ENCODE measurements at places on chromosomes 12 and 14. TPM values are rescaled to one million over a fixed set of nuclear protein-coding genes. Genes with fewer than 3 reads are reported as not detected.
A peak's percentile ranks its signal among the peaks of the same experiment; 100 is the strongest.

Gene CFAP251
- total RNA-seq = 0.65 TPM

Gene TAS2R13
- total RNA-seq = 0.96 TPM

Gene MYF6
- total RNA-seq = not detected

Gene CDKN3
- total RNA-seq = 36.5 TPM

Gene CRIP2
- total RNA-seq = not detected

Gene SLC6A15
- total RNA-seq = not detected

Gene POC1B
- total RNA-seq = 22.6 TPM

Gene CIROP
- not detected for total RNA-seq

Gene GYS2
- 0.16 TPM for total RNA-seq

Gene MMP17
- 0.39 TPM for total RNA-seq

Gene TOMM20L
- total RNA-seq = not detected

Gene LYZ
- not detected for total RNA-seq

GRCh38 chr14:26596543-26597061 is 1.2 kb downstream of the NOVA1 start:
- H3K4me1 ChIP-seq = no peaks in the 10 kb centered on the region
- H3K36me3 ChIP-seq = no peaks in the 10 kb centered on the region
- no peak overlapping the region for H3K27ac ChIP-seq
- peaks cover 26% of the 10 kb centered on the region for H3K27me3 ChIP-seq
- no peak for DNase-seq
- H3K4me3 ChIP-seq = peak overlapping the region; percentile 39

- H3K27me3 ChIP-seq = peaks cover 8% of the 10 kb centered on the region
- DNase-seq = peak; percentile 78
- no peaks in the 10 kb centered on the region for H3K36me3 ChIP-seq
- H3K4me3 ChIP-seq = peak overlapping the region; percentile 93
- H3K27ac ChIP-seq = peak overlapping the region; percentile 55
Observed at GRCh38 chr12:48814262-48815125, 3.8 kb upstream of the CACNB3 start.

DNA sequence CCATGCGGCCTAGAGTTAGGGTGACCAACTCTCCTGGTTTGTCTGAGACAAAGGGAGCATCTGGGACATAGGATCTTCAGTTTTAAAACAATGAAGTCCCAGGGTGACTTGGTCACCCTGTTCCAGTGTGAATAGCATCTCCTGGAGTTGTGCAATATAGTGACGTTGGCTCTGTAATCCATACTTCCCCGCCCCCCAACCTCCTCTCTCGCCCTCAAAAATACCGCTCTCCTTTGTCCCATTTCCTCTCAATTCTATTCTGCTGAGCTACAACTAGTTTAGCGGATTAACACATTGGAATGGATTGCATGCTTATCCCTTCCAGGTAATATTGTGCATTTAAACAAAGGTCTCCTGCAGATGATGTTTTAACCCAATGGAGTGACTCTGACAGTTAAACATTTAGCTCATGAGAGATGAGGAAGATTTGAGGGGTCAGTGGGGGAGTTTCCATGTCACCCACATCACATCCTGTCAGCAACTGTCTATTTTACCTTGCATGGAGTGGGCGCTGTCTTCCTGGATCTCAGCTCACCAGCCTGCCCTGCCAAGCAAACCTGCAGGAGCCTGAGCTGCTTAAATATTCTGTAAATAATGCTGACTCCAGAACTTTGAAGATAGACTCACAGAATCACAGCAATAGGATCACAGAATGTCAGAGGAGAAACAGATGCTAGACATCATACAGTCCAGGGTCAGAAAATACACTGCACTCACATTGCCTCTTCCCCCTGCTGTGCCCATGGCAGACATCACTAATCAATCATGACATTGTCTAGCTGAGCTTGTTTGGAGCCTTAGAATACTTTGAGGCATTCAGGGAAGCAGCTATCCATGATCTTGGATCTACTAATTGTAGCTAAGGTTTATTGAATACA is 43.0 kb downstream of the MAP1LC3B2 start:
- no peaks in the 10 kb centered on the region for H3K36me3 ChIP-seq
- H3K4me1 ChIP-seq = peaks cover 39% of the 10 kb centered on the region
- peak overlapping the region; percentile 43 for H3K27ac ChIP-seq
- no peak overlapping the region for H3K4me3 ChIP-seq

- H3K27ac ChIP-seq = no peak within 1 kb of the TSS
- H3K36me3 ChIP-seq = peaks cover 7% of the 10 kb centered on the region
- H3K27me3 ChIP-seq = peaks cover 55% of the 10 kb centered on the region
- H3K4me1 ChIP-seq = peaks cover 5% of the 10 kb centered on the region
- peak within 1 kb of the TSS; percentile 73 for H3K4me3 ChIP-seq
- DNase-seq = peak; percentile 55
Observed at GRCh38 chr14:35533357-35534207, at the start of gene INSM2. Gene INSM2 (plus strand): TSS chr14:35534164. CDS start chr14:35534253, 89 bp downstream.

GRCh38 chr12:43095669-43096280 is 456.2 kb downstream of the ADAMTS20 start:
- H3K4me1 ChIP-seq = no peaks in the 10 kb centered on the region
- H3K27ac ChIP-seq = no peak overlapping the region
- H3K27me3 ChIP-seq = no peaks in the 10 kb centered on the region
- no peak for DNase-seq
- no peak overlapping the region for H3K4me3 ChIP-seq

GRCh38 chr14:60649875-60650372 is 647 bp upstream of the SIX1 start:
- H3K4me1 ChIP-seq = peaks cover 61% of the 10 kb centered on the region
- H3K27ac ChIP-seq = peak overlapping the region; percentile 76
- H3K4me3 ChIP-seq = peak overlapping the region; percentile 68
- DNase-seq = no peak
- peaks cover 84% of the 10 kb centered on the region for H3K27me3 ChIP-seq

GRCh38 chr14:92475451-92476187 is 38.0 kb upstream of the RIN3 start:
- H3K27ac ChIP-seq = no peak overlapping the region
- no peaks in the 10 kb centered on the region for H3K36me3 ChIP-seq
- peaks cover 27% of the 10 kb centered on the region for H3K27me3 ChIP-seq
- no peaks in the 10 kb centered on the region for H3K4me1 ChIP-seq
- H3K4me3 ChIP-seq = no peak overlapping the region
- no peak for DNase-seq

DNA sequence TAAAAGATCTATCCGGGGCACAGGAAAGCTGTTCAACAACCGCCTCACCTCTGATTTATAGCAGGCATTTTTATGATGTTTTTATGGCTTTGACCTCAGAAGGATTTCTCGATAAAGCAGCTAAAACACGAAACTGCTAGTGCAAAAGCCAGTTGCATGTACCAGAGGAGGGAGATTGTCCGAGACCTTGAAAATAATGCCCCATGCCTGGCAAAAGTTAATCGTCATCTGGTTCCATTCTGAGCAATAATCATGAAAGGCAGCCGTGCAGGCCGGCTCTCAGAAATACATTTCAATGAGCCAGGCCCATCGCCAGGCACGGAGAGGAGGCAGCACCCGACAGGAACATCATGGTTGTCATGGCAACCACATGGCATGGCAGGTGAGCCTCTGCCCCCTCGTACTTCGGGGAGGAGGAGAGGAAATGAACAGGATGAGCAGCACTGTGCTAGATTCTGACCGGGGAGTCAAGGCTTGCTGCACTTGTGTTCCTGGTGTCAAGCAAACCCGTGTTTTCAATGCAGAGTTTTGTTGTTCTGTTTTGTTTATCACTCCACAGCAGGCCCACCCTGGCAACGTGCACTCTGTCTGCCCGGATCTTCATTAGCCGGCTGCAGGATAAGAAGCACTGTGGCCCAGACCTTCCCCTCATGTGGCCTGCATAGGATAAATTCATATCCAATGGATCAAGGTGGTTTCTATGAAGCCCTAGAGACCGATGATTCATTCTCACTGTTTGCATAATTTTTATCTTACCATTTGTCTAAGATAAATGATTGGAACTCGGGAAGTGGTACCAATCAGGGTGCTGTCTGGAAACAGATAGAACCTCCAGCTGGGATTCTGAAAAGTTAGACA is 160.2 kb downstream of the RIMBP2 start:
- H3K36me3 ChIP-seq = no peaks in the 10 kb centered on the region
- peaks cover 5% of the 10 kb centered on the region for H3K27me3 ChIP-seq
- no peak overlapping the region for H3K4me3 ChIP-seq
- no peaks in the 10 kb centered on the region for H3K4me1 ChIP-seq
- DNase-seq = no peak

GRCh38 chr12:94566345-94566744 is 84.0 kb downstream of the TMCC3 start:
- H3K27ac ChIP-seq = no peak overlapping the region
- DNase-seq = no peak
- no peaks in the 10 kb centered on the region for H3K4me1 ChIP-seq
- no peaks in the 10 kb centered on the region for H3K36me3 ChIP-seq
- H3K4me3 ChIP-seq = no peak overlapping the region

DNA sequence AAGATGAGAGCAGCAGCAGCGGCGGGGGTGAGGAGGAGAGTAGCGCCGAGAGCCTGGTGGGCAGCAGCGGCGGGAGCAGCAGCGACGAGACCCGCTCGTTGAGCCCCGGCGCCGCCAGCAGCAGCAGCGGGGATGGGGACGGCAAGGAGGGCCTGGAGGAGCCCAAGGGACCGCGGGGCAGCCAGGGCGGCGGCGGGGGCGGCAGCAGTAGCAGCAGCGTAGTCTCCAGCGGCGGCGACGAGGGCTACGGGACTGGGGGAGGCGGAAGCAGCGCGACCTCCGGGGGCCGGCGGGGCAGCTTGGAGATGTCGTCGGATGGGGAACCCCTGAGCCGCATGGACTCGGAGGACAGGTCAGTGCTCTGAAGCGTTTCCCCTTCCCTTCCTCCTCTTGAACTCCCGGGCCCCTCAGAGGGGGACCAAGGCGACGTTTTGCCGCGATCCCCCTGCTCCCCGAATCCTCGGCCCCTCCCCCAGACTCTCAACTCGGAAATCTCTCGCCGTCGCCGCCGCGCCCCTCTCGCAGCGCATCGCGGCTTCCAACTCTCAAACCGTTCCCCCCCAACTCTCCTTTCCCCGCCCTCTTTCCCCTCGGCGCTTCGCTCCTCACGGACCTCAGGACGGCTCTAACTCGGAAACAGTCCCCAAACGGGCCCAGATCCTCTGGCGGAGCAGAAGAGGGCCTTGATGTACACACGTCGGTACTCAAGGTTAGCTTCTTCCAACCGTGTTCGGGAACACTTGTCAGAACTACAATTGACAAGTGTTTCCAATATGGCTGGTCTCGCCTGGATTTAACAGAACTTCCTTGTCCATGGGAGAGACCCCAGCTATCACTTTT is 947 bp downstream of the AEBP2 start:
- H3K27ac ChIP-seq = peak overlapping the region; percentile 99
- H3K36me3 ChIP-seq = peaks cover 25% of the 10 kb centered on the region
- H3K4me3 ChIP-seq = peak overlapping the region; percentile 98
- peaks cover 2% of the 10 kb centered on the region for H3K27me3 ChIP-seq
- DNase-seq = peak; percentile 50

DNA sequence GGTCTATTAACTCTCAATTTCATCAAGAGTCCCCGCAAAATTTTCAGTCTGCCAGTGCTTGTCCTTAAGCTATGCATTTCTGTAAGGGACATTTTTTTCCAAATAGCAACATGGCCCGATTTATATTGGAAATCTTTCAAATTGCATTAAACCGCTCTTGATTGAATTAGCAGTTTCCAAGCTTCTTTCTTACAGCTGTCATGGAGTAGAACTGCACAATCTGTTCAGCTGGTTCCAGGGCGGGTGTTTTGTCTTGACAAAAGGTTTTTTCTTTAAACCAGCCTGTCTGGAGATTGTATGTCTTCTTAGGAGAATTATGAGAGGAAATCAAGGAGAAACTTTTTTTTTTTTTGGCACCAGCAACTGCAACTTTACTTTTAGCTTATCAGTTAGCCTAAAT is 185.8 kb downstream of the ALG10B start:
- H3K27ac ChIP-seq = no peak overlapping the region
- no peaks in the 10 kb centered on the region for H3K4me1 ChIP-seq
- no peaks in the 10 kb centered on the region for H3K36me3 ChIP-seq
- H3K27me3 ChIP-seq = no peaks in the 10 kb centered on the region
- no peak overlapping the region for H3K4me3 ChIP-seq

DNA sequence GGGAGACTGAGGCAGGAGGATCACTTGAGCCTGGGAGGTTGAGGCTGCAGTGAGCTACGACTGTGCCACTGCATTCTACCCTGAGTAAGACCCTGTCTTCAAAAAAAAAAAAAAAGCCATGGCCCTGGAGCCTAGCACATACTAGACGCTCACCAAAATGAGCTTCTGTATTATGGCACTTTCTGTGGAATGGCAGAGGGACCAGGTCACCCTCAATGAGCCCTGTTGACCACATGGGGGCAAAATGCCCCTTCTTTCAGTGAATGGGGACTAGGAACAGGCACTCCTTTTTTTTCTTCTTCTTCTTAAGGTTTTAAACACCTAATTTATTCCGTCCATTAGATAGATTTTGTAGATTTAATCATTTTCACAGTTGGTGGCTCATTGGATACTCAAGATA is 50.5 kb downstream of the FAM222A start:
- no peaks in the 10 kb centered on the region for H3K4me1 ChIP-seq
- no peak for DNase-seq
- H3K4me3 ChIP-seq = no peak overlapping the region
- H3K36me3 ChIP-seq = no peaks in the 10 kb centered on the region

- H3K27me3 ChIP-seq = peaks cover 1% of the 10 kb centered on the region
- no peak for DNase-seq
- H3K27ac ChIP-seq = peak overlapping the region; percentile 36
- H3K36me3 ChIP-seq = peaks cover 14% of the 10 kb centered on the region
- H3K4me1 ChIP-seq = peaks cover 61% of the 10 kb centered on the region
Observed at GRCh38 chr14:50057331-50057730, 59.0 kb downstream of the VCPKMT start.

DNA sequence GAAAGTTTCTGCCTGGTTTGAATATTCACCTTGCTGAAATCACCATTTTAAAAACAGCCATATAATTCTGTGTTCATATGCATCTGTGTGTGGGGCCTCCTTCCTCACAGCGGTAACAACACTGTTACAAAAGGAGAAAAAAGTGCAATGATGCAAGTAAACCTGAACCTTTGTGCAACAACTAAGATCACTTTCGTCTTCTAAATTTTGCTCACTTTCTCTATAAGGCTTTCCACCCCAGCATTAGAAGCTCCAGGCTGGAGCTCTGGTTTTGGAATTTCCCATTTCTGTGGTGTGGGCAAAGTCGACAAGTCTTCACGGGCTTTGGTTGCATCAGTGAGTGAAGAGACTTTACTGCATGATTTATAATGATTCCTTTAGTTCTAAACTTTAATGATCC is 18.4 kb downstream of the FGD6 start:
- no peak for DNase-seq
- H3K27me3 ChIP-seq = no peaks in the 10 kb centered on the region
- peaks cover 14% of the 10 kb centered on the region for H3K4me1 ChIP-seq
- no peak overlapping the region for H3K27ac ChIP-seq

- no peaks in the 10 kb centered on the region for H3K27me3 ChIP-seq
- DNase-seq = no peak
- no peak overlapping the region for H3K4me3 ChIP-seq
- H3K27ac ChIP-seq = no peak overlapping the region
- no peaks in the 10 kb centered on the region for H3K4me1 ChIP-seq
Observed at GRCh38 chr12:108090107-108090899, 38.8 kb upstream of the WSCD2 start.

- H3K4me3 ChIP-seq = no peak overlapping the region
- H3K27me3 ChIP-seq = peaks cover 10% of the 10 kb centered on the region
- H3K4me1 ChIP-seq = peaks cover 17% of the 10 kb centered on the region
- peak; percentile 59 for DNase-seq
- no peak overlapping the region for H3K27ac ChIP-seq
Observed at GRCh38 chr12:94532490-94533422, 73.1 kb upstream of the CEP83 start.

- no peaks in the 10 kb centered on the region for H3K4me1 ChIP-seq
- H3K27ac ChIP-seq = no peak overlapping the region
- H3K4me3 ChIP-seq = no peak overlapping the region
- peaks cover 8% of the 10 kb centered on the region for H3K27me3 ChIP-seq
- no peaks in the 10 kb centered on the region for H3K36me3 ChIP-seq
- no peak for DNase-seq
Observed at GRCh38 chr12:46958053-46958452, 121.4 kb upstream of the PCED1B start.
